ENCODE measurements at places on chromosomes 5 and 9. TPM values are rescaled to one million over a fixed set of nuclear protein-coding genes. Genes with fewer than 3 reads are reported as not detected.

The GARIN3 gene
- total RNA-seq: not detected

The IL3 gene
- not detected for total RNA-seq

- peaks cover 41% of the 10 kb centered on the region for H3K27me3 ChIP-seq
- no peak for DNase-seq
- no peaks in the 10 kb centered on the region for H3K36me3 ChIP-seq
- H3K4me1 ChIP-seq: peaks cover 4% of the 10 kb centered on the region
These were observed 254 bp downstream of the STRBP start for GRCh38 chr9:123268199-123268464.

The GDA gene
- total RNA-seq: not detected

DNA sequence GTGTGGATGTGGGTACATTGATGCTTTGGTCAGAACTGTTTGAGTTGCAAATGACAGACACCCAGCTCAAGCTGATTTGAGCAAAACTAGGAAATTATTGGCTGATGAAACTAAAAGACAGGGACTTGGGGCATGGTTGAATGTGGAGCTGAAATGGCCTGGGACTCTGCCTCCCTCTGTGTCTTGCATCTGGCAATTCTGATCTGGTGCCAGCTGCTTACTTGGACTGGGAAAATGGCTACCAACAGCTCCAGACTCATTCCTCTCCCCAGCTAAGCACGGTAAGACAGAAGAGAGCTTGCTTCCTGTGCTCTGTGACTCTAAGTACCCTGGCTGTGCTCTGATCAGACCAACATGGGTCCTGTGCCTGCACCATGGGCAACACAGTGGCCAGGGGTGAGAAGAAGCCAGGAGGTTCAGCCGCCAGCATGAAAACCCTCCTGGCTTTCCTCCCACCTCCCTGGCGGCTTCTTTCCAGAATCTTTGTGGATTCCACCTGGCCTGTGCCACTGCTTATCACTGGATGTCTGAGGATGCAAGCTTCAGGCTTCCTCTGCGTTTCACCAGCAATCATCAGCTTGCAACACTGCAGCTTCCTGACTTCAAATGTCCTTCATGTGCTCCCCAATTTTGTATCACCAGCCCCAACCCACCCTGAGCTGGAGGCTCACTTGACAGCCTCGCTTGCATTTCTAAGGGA lies 44.1 kb downstream of the C5orf15 start:
- no peak overlapping the region for H3K27ac ChIP-seq
- peaks cover 49% of the 10 kb centered on the region for H3K27me3 ChIP-seq
- H3K4me1 ChIP-seq: no peaks in the 10 kb centered on the region
- H3K4me3 ChIP-seq: no peak overlapping the region
- H3K36me3 ChIP-seq: no peaks in the 10 kb centered on the region

- no peaks in the 10 kb centered on the region for H3K36me3 ChIP-seq
- H3K4me1 ChIP-seq: no peaks in the 10 kb centered on the region
- H3K27me3 ChIP-seq: no peaks in the 10 kb centered on the region
These were observed 161.7 kb downstream of the YTHDC2 start for GRCh38 chr5:113675166-113675565.

DNA sequence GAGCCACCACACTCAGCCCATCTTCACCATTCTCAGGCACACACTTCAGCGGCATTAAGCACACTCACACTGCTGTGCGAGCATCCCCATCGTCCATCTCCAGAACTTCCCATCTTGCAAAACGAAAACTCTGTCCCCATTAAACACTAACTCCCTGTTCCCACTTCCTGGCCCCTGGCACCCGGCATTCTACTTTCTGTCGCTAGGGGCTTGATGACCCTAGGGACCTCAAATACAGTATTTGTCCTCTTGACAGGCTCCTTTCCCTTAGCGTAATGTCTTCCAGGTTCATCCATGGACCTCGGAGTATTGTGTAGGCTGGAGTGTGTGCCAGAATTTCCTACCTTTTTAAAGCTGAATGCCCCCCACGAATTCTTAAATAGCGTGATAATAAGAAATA lies 14.7 kb upstream of the UBAC1 start:
- H3K27ac ChIP-seq: no peak overlapping the region
- peaks cover 8% of the 10 kb centered on the region for H3K4me1 ChIP-seq
- no peak overlapping the region for H3K4me3 ChIP-seq
- no peak for DNase-seq
- H3K27me3 ChIP-seq: peaks cover 21% of the 10 kb centered on the region

The ZNF474 gene
- total RNA-seq: 0.56 TPM

The KIF4B gene
- total RNA-seq: under 0.01 TPM

All from IMR-90 (cell line).